ENCODE measurements at places on chromosomes 12 and 14. TPM values are rescaled to one million over a fixed set of nuclear protein-coding genes. Genes with fewer than 3 reads are reported as not detected.
A peak's percentile ranks its signal among the peaks of the same experiment; 100 is the strongest.

GRCh38 chr12:118274066-118274465 lies 98.6 kb downstream of the TAOK3 start:
- peaks cover 16% of the 10 kb centered on the region for H3K36me3 ChIP-seq
- H3K4me1 ChIP-seq = peaks cover 7% of the 10 kb centered on the region
- no peak for DNase-seq
- H3K27me3 ChIP-seq = no peaks in the 10 kb centered on the region
- no peak overlapping the region for H3K4me3 ChIP-seq

DNA sequence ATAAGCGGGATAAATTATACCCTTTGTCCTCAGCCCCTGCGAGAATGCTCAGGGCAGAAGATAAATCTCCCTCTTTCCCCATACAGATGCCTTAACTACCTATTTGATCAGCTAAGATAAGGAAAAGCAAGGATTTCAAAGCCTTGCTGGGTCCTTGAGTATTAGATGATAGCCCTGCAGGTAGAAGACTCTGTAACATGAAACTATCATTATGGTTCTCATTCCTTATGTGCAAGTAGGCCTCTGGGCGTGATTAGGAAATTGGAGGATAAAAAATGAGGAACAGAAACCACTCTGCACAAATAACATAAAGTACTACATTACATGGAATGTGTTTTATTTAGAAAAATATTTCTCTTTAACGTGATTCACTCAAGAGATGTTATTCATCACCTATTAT lies 14.5 kb upstream of the WDR89 start:
- no peaks in the 10 kb centered on the region for H3K27me3 ChIP-seq
- H3K36me3 ChIP-seq = peaks cover 4% of the 10 kb centered on the region
- no peak overlapping the region for H3K4me3 ChIP-seq
- H3K27ac ChIP-seq = no peak overlapping the region

DNA sequence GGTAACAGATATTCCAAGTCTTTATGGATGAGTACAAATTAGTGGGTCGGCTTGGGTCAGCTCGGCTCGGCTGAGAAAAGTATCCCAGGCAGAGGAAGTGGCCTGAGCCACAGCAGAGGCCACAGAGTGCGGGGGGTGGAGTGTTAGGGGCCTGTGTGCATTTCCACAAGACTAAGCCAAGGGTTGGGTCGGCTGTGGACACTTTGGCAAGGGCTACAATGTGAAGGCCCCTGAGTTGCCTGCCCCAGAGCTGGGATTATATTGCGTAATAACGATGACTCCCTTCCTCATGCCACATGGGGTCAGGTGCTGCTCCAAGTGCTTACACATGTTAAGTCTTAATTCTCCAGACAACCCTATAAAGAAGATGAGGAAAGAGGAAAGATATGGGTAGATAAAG lies 11.4 kb downstream of the EVL start:
- no peak for DNase-seq
- peak overlapping the region; percentile 76 for H3K4me3 ChIP-seq
- H3K36me3 ChIP-seq = peaks cover 63% of the 10 kb centered on the region
- no peaks in the 10 kb centered on the region for H3K27me3 ChIP-seq

- H3K4me3 ChIP-seq = no peak overlapping the region
- no peaks in the 10 kb centered on the region for H3K36me3 ChIP-seq
- no peak overlapping the region for H3K27ac ChIP-seq
- peaks cover 6% of the 10 kb centered on the region for H3K27me3 ChIP-seq
- peaks cover 2% of the 10 kb centered on the region for H3K4me1 ChIP-seq
- DNase-seq = no peak
Measured at GRCh38 chr12:7693793-7694192, 1.8 kb downstream of the GDF3 start.

DNA sequence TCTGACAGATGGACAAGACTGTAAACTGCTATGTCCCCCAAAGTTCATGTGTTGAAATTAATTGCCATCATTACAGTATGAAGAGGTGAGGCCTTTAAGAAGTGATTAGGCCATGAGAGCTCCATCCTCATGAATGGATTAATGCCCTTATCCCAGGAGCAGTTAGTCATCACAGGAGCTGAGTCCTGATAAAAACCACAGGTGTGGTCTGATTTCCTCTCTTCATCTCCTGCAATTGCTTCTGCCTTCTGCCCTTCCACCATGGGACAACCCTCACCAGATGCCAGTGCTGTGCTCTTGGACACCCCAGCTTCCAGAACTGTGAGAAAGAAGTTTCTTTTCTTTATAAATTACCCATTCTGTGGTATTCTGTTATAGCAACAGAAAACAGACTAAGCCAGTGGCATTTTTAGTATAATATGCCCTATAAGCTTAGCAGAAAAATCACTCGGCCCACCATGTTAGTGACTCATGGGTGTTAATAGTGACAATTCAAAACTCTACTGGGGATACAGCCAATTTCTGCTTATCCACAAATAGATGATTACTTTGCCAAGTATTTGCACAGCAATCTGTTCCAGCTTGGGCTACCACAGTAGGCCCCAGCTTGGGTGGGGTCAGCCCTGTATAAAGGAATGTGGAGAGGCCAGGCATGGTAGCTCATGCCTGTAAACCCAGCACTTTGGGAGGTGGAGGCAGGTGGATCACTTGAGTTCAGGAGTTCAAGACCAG lies 129.0 kb upstream of the BCL2L14 start:
- H3K27ac ChIP-seq = no peak overlapping the region
- no peaks in the 10 kb centered on the region for H3K36me3 ChIP-seq
- H3K4me3 ChIP-seq = no peak overlapping the region
- no peaks in the 10 kb centered on the region for H3K27me3 ChIP-seq
- no peaks in the 10 kb centered on the region for H3K4me1 ChIP-seq
- no peak for DNase-seq

DNA sequence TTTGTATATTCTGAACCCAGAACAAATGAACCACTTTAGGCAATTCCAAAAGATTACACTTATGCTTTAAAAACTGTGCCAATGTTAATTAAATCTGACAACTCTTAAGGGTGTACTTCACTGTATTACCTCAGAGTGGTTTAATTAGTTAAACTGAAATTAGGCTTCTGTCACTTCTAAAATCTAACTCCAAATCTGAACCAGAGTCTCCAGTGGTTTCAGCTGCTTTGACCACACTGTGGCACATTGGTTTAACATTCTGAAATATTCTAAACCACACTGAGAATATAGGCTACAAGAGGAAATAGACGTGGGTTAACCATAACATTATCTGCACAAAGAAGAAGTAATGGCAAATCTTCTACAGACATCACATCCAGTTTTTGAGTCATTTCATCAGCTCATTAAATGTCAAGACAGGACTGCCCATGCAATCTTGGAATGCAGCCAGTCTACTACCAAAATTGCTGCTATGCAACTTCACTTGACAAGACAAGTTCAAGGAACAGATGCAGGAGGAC lies 94.8 kb downstream of the LRP6 start:
- peaks cover 12% of the 10 kb centered on the region for H3K4me1 ChIP-seq
- H3K27ac ChIP-seq = peak overlapping the region; percentile 54
- peaks cover 1% of the 10 kb centered on the region for H3K36me3 ChIP-seq
- H3K4me3 ChIP-seq = no peak overlapping the region
- H3K27me3 ChIP-seq = peaks cover 9% of the 10 kb centered on the region

DNA sequence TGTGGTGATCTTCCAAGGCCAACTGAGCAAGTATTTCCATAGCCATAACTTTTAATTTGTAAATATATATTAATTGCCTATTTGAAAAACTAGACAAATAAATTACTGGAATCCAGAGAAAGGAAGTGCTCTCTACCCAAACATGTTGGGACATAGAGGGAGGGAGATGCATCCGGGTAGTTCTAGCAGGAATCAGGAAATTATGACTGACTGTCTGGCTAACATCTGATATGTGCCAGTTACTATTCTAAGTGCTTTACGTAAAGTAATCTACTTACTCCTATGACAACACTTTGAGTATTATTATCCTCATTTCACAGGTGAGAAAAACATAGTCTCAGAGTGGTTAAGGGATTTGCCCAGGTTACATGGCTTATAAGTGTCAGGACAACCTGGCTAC lies 147.7 kb upstream of the VASH1 start:
- no peak overlapping the region for H3K27ac ChIP-seq
- H3K36me3 ChIP-seq = peaks cover 2% of the 10 kb centered on the region

- H3K4me1 ChIP-seq = peaks cover 91% of the 10 kb centered on the region
- no peak for DNase-seq
- peak overlapping the region; percentile 74 for H3K4me3 ChIP-seq
- no peaks in the 10 kb centered on the region for H3K27me3 ChIP-seq
- peaks cover 48% of the 10 kb centered on the region for H3K36me3 ChIP-seq
Measured at GRCh38 chr14:22565391-22565945, 23.6 kb downstream of the DAD1 start.

DNA sequence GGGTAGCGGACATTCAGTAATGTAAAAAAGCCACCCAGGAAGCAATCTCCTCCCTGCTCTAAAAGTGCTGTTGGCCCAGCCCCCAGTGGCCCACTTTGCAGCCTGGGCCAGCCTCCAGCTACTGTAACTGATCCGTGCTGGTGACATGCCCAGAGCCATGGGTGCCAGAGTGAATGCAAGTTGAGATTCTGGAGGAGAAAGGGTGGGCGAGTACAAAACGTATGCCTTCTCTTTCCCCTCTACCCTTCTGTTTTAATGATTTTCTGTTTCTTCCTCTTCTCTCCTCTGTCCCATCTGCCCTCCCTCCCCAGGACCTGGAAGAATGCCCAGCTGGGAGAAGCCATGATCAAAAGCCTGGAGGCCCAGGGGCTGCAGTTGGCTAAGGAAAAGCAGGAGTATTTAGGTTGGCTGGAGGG lies 16.9 kb downstream of the PLEKHD1 start:
- H3K4me3 ChIP-seq = no peak overlapping the region
- no peak for DNase-seq
- H3K36me3 ChIP-seq = no peaks in the 10 kb centered on the region
- H3K27me3 ChIP-seq = peaks cover 5% of the 10 kb centered on the region
- peaks cover 2% of the 10 kb centered on the region for H3K4me1 ChIP-seq

GRCh38 chr12:123134271-123134671 lies 16.6 kb downstream of the PITPNM2 start:
- no peak for DNase-seq
- H3K36me3 ChIP-seq = peaks cover 3% of the 10 kb centered on the region
- H3K4me1 ChIP-seq = peaks cover 21% of the 10 kb centered on the region
- no peak overlapping the region for H3K4me3 ChIP-seq

GRCh38 chr12:14774906-14775635 lies 28.2 kb downstream of the WBP11 start:
- peaks cover 36% of the 10 kb centered on the region for H3K4me1 ChIP-seq
- peak; percentile 34 for DNase-seq
- H3K36me3 ChIP-seq = peaks cover 21% of the 10 kb centered on the region

- no peak for DNase-seq
- no peak overlapping the region for H3K4me3 ChIP-seq
- H3K27ac ChIP-seq = no peak overlapping the region
- no peaks in the 10 kb centered on the region for H3K36me3 ChIP-seq
- no peaks in the 10 kb centered on the region for H3K27me3 ChIP-seq
Measured at GRCh38 chr14:51627313-51627712, 24.4 kb upstream of the FRMD6 start.

- H3K36me3 ChIP-seq = no peaks in the 10 kb centered on the region
- H3K27ac ChIP-seq = no peak overlapping the region
- H3K27me3 ChIP-seq = peaks cover 24% of the 10 kb centered on the region
- DNase-seq = no peak
Measured at GRCh38 chr14:59529189-59529588, 44.9 kb downstream of the JKAMP start.

DNA sequence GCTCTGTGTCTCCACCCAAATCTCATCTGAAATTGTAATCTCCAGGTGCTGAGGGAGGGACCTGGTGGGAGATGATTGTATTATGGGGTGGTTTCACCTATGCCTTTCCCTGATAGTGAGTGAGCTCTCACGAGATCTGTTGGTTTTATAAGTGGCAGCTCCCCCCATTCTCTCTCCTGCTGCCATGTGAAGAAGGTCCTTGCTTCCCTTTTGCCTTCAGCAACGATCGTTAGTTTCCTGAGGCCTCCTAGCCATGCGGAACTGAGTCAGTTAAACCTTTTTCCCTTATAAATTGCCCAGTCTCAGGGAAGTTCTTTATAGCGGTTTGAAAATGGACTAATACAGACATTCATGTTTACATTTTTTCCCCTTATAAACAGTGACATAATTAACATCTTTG lies 36.1 kb downstream of the PELI2 start:
- peaks cover 2% of the 10 kb centered on the region for H3K27me3 ChIP-seq
- no peak for DNase-seq
- H3K36me3 ChIP-seq = peaks cover 3% of the 10 kb centered on the region
- H3K4me3 ChIP-seq = no peak overlapping the region

GRCh38 chr12:131105736-131106348 lies 152.1 kb downstream of the ADGRD1 start:
- no peaks in the 10 kb centered on the region for H3K36me3 ChIP-seq
- no peak overlapping the region for H3K27ac ChIP-seq
- DNase-seq = peak; percentile 71
- peak overlapping the region; percentile 9 for H3K4me3 ChIP-seq
- peaks cover 12% of the 10 kb centered on the region for H3K4me1 ChIP-seq
- H3K27me3 ChIP-seq = peaks cover 6% of the 10 kb centered on the region

- no peaks in the 10 kb centered on the region for H3K36me3 ChIP-seq
- no peak for DNase-seq
- no peak overlapping the region for H3K27ac ChIP-seq
- no peaks in the 10 kb centered on the region for H3K27me3 ChIP-seq
- H3K4me3 ChIP-seq = no peak overlapping the region
Measured at GRCh38 chr12:97837401-97837800, 374.8 kb downstream of the RMST start.

- no peak overlapping the region for H3K4me3 ChIP-seq
- H3K4me1 ChIP-seq = peaks cover 46% of the 10 kb centered on the region
- no peak for DNase-seq
- H3K27me3 ChIP-seq = no peaks in the 10 kb centered on the region
Measured at GRCh38 chr14:50225974-50226297, 5.4 kb downstream of the SOS2 start.

DNA sequence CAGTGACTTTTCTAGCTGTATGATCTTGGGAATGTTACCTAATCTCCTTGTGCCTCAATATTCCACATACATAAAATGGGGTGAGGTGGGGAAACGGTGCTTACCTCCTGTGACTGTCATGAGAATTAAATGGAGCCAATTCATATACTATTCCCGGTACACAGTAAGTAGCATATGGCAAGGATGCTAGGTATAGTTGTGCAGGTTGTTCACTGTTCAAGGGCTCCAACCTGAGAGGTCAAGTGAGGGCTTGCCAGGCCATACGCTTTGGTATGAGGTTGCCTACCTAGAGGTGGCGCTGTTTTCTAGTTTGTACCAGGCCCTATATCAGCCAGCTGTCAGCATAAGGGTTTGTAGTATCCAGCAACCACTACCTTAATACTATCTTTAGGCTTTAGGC lies 3.6 kb upstream of the BATF start:
- H3K27ac ChIP-seq = no peak overlapping the region
- no peaks in the 10 kb centered on the region for H3K27me3 ChIP-seq
- H3K36me3 ChIP-seq = peaks cover 12% of the 10 kb centered on the region
- no peak overlapping the region for H3K4me3 ChIP-seq
- peaks cover 52% of the 10 kb centered on the region for H3K4me1 ChIP-seq

DNA sequence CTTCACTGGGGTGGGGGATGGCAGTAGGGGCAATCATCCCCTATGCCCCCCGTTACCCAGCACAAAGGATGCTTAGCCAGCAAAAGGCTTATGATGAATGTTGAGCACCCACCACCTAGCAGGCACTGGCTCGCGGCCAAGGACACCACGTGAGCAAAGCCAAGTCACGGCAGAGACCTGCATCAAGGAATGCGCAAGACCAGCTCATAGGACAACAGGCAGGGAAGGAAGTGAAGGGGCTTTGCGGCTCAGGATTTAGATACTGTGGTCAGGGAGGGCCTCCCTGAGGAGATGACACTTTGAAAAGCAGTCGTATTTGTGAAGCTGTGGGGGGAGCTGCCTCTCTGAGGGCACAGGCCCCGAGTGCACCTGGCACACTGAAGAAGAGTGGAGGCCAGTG lies 32.8 kb downstream of the SH2B3 start:
- DNase-seq = peak; percentile 70
- H3K4me3 ChIP-seq = peak overlapping the region; percentile 36
- H3K27ac ChIP-seq = peak overlapping the region; percentile 96
- no peaks in the 10 kb centered on the region for H3K27me3 ChIP-seq

GALC gene
- total RNA-seq = 8.6 TPM

BEGAIN gene
- total RNA-seq = 5.9 TPM

GTF2H3 gene
- 95.9 TPM for total RNA-seq

All from activated naive CD8-positive, alpha-beta T cell treated with anti-CD3 and anti-CD28 coated beads for 36 hours (primary cell).